ENCODE measurements at places on chromosomes 7 and 10.

DNA sequence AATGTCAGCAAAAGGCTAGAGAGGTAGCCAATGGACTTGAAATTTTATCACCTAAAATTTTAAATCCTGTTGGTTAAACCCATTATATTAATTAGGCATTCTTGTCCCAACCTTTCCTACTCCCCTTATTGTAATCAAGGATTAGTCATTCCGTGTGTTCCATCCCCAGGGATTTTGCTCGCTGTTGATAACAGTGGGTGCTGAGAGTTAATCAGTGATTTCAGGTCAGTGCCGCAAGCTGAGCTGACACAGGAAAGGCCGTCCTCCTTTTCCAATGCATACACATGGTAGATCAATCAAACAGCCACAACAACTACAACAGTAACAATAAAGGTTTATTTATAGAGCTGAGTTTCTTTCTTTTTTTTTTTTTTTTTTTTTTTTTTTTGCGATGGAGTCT is 271.4 kb downstream of the ACTR3B start:
- DNase-seq = no peak

GRCh38 chr10:36556468-36556867 is 568.9 kb upstream of the ANKRD30A start:
- DNase-seq = no peak

DNA sequence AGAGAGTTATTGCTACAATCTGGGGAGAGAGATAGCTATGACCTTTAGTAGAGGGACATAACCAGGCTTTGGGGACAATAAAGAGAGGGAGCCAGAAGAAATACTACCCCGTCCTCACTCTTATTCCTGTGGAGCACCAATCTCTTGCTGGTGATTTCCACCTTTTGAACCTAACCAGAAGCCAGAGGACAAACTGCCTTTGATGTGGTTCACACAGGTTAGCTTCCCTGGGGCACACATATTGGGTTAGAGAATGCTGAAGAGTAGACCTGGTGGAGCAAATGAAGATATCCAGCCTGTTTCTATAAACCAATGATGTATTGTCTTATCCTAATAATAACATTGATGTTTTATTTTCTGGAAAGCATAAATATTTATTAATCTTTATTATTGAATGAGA is 399.3 kb downstream of the HTR7 start:
- no peak for DNase-seq

DNA sequence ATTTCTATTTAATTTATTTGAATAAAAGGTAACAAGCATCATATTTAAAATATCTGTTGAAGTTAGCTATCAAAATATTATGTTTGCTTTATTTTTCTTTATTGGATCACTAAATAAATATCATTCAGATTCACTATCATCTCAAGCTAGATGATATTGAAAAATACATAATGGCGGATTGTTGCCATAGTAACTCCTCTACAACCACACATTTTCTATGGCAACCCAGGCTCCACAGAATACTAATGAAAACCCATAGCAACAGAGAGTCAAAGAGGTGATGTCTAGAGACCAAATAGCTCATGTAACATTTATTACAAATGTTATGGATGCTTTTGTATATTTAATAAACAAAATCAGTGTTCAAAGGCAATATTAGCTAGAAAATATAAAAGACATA is 148.9 kb upstream of the CDK1 start:
- no peak for DNase-seq

GRCh38 chr10:4353964-4354363 is 472.0 kb upstream of the AKR1E2 start:
- DNase-seq = no peak

- DNase-seq = no peak
These were observed 1.4 kb downstream of the ZNF438 start for GRCh38 chr10:31030260-31030659.

DNA sequence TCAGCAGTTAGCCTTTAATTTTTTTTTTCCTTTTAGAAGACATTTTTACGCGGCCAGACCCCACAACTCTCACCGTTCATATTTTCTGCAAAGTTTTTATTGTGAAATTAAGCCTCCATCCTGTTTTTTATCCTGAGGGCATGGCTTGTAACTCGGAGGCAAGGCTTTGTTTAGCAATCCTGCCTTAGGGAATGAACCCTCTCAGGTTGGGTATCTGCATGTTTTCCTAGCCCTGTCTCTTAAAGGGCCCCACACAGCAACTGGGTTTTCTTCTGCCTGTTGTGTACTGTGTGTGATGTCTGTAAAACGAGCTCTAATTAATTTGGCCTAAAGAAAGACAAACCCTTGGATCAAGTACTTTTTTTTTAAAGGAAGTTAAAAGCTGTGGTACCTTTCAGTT is 130.2 kb upstream of the COBL start:
- DNase-seq = no peak

GRCh38 chr7:78039790-78040776 is 241.5 kb downstream of the PHTF2 start:
- peak; percentile 71 for DNase-seq
